Stimulated activated CD4-positive, alpha-beta T cell treated with anti-CD3 and anti-CD28 coated beads, Interleukin-15, amount 100 ng/mL, for 24 hours (primary cell): ENCODE measurements at places on chromosomes 5 and 9.

DNA sequence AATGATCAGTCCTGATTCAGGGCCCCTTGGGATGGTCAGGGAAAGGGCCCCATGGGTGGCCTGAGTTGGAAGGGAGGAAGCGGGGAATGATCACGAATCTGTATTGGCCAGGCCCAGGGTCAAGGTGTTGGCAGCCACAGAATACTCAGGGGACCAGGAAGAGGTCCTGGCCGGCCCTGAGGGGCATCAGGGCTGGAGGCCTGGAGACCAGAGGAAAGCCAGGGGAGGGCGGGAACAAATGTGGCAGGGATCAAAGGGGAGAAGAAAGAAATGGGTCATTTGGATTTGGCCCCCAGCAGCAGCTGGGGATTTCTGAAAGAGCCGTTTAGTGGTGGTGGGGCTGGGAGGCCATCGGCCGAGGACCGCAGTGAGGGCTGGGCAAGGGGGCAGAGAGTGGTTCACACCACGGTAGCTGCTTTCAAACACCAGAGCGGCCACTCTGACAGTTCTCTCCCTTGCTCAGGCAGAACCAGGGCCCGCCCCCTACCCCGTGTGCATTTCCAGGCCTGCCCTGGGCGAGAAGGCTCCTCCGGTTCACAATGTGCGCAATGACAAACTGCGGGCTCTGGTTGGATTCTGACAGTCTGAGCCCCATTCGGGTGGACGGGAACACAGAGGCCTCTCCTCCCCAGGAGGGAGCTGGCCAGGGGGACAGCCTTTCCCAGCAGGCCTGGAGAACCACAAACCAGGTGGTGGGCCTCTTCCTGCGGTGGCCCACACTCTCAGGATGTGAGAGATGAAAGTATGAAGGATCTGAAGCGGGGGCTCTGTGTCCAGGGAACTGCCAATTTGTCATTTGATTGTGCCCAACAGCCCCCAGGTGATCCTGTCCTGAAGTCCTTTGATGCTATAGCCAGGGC is 220.3 kb upstream of the IER5L start:
- no peak for DNase-seq

GRCh38 chr5:63125392-63125791 is 546.8 kb downstream of the LRRC70 start:
- no peak for DNase-seq

- DNase-seq: no peak
Observed at GRCh38 chr5:133340822-133341221, 271.5 kb downstream of the FSTL4 start.

- DNase-seq: no peak
Observed at GRCh38 chr5:142757564-142757963, 12.6 kb upstream of the ARHGAP26 start.

- no peak for DNase-seq
Observed at GRCh38 chr9:72954431-72955125, 1.7 kb upstream of the ALDH1A1 start.

- DNase-seq: peak; percentile 92
Observed at GRCh38 chr5:35924950-35925722, 13.3 kb downstream of the CAPSL start.

DNA sequence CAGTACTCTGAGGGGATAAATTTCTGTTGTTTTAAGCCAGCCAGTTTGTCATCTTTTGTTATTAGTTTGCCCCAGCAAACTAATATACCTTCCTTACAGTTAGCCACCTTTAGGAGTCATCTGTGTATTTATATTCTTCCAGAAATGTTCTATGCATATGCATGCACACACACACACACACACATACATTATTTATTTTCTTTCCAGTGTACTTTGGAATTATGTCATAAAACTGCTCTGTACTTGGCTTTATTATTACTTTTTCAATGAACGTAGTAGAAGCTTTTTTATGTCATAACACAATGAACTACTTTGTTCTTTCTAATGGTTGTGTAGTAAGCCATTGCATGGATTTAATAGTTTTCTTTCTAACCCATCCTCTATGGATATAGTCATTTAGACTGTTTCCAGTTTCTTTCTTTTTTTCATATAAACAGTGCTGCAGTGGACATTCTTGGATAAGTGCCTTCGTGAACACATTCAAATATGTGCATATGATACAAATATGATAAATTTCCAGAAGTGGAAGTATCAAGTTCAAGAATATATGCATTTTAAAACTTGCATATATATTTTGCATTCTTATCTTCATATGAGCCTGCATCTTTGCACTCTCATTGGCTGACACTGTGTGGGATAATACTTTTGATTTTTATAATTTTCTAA is 26.6 kb upstream of the DAB2 start:
- no peak for DNase-seq

- DNase-seq: no peak
Observed at GRCh38 chr5:35659556-35659955, 41.9 kb downstream of the SPEF2 start.

DNA sequence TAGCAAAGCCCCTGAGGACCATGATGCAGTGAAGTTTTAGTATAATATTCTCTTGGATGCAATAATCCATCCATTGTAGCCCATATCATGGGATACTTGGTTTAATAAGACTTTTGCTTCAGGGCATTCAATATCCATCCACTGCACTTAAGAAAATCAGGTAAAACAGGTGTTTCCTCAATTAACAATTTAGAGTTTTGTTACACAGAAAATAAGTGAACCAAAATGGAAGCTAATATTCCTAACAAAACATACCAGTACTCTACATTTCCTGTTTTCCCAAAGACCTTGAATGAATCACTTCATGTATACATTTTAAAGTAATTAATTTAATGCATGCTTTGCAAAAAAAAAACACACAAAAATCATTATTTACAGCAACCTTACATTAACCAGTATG is 305.6 kb downstream of the NR2F1-AS1 start:
- no peak for DNase-seq
